CD4-positive, alpha-beta memory T cell (primary cell): ENCODE measurements at places on chromosomes 1 and 21.
A peak's percentile ranks its signal among the peaks of the same experiment; 100 is the strongest.

DNA sequence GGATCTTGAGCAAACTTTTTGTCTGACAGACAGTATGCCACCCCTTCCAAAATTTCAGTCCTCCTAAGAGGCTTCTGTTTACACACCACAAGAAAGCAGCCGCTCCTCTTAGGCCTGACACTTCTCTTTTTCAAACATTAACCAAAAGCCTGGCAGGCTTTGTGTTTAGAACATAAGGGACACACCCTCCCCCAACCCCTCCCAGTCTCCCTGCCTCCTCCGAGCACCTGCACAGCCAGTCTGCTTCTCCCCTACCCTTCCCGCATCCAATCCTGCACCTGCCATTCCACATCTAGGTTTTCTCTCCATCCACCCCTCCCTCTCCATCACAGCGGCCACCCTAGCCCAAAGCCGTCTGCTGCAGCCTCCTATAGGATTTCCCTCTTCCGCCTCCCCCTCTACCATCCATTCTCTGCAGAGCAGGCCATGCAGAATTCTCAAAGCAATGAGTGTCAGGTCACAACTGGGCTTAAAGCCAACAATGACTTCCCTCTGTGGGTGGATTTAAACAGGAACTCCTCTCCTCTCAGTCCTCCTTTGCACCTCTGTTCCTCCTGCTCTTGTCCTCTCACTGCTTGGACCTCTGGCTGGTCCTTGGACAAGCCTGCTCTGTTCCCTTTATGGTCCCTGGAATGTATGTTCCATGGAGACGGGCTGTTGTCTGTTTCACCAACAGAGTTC lies 478.2 kb downstream of the NPHP4 start:
- DNase-seq, result no peak

GRCh38 chr1:206012086-206012859 lies 9.1 kb upstream of the RAB7B start:
- peak; percentile 2 for DNase-seq

- DNase-seq, result no peak
These were observed 28.6 kb downstream of the TMEM53 start for GRCh38 chr1:44645476-44646244.

GRCh38 chr1:154427173-154428139 lies 22.3 kb downstream of the IL6R start:
- no peak for DNase-seq

- DNase-seq, result no peak
These were observed 179.6 kb upstream of the ESRRG start for GRCh38 chr1:216902669-216903381.

DNA sequence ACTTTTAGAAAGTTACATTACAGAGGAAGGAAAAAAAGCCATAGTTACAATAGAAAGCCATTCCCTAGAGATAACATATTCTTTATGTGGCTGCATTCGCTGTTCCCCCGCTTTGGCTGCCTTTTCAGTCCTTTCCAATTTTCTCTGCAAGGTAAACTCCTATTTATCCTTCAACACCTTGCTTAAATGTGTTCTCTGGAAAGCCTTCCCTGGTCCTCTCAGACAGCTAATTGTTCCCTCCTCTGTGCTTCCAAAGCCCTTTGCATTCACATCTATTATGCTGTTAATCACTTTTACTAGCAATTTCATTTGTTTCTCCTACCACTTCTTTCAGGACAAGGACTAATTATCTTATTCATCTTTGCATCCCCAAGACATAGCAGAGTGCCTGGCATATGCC lies 1.6 kb downstream of the PHC2 start:
- no peak for DNase-seq

- no peak for DNase-seq
These were observed 220.2 kb upstream of the CSF3R start for GRCh38 chr1:36702963-36703362.

GRCh38 chr1:209062863-209063262 lies 520.7 kb upstream of the CAMK1G start:
- DNase-seq, result no peak

GRCh38 chr1:108847494-108847893 lies 9.4 kb downstream of the AKNAD1 start:
- no peak for DNase-seq

GRCh38 chr1:226444901-226445300 lies 37.0 kb upstream of the PARP1 start:
- DNase-seq, result peak; percentile 79

DNA sequence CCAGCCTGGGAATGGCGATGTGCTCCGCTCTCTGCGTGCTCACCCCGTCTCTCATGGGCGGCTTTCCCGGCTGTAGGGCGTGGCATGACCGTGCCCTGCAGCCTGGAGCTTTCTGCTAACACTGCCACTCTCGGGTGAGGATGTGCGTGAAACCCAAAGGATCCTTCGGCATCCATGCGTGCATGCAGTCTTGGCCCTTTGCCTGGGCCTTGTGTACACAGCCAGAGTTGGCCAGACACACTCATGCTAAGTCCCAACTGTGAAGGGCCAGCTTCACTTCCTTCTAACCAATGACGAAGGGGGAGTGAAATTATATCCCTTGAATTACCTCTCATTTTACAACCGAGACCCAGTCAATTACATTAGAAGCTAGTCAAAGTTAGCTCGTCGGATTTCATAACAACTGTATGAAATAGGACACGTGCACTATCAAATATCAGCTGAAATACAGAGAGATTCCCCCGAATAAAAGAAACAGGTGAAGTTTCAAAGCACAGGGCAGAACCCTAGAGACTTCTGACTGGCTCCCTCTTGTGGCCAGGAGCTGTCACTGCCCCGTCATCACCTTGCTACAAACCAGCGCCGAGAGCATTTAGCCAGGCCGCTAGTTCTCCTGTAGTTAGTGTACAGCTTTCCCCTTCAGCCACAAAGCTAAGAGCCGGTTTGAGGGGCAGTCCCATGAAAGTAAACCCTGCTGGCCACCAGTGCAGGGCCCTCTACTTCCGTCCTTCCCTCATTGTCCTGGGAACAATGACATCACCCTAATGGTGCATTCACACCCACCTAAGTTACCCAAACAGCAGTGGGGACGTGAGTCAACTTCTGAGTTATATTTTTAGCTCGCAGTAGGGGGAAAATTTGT lies 63.4 kb upstream of the COA6 start:
- DNase-seq, result peak; percentile 64

GRCh38 chr1:36689992-36690391 lies 207.3 kb upstream of the CSF3R start:
- DNase-seq, result no peak

GRCh38 chr1:53070621-53071020 lies 8.6 kb downstream of the PODN start:
- DNase-seq, result no peak

DNA sequence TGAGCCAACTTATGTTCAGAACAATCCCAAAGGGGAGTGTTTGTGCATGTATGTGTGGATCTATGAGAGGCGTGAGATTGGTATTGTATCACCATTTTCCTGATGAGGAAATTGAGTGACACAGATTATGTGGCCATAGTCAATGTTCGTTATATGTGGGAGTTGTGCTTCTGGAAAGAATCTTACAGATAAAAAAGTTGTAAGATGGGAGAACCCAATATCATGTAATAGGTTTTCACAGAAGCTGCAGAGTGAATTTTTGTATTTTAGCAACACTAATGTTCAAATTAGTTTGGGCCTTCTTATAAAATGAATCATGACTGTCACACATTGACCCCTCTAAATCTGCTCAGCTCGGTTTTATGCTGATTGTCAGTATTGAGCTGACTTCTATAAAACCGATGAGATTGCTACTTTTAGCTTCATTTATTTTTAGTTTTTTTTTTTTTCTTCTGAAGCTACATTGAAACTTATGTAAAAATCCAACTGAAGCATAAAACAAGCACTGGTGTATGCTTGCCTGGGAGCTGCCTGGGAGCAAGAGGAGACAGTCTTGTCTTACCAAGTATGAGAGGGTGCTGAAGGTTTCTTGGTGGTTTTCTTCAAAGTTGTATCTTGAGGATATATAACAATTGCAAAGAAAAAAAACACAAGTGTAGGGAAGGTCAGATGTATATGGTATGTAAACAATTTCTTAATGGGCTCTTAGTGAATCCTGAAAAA lies 4.1 kb downstream of the RWDD3 start:
- DNase-seq, result no peak

DNA sequence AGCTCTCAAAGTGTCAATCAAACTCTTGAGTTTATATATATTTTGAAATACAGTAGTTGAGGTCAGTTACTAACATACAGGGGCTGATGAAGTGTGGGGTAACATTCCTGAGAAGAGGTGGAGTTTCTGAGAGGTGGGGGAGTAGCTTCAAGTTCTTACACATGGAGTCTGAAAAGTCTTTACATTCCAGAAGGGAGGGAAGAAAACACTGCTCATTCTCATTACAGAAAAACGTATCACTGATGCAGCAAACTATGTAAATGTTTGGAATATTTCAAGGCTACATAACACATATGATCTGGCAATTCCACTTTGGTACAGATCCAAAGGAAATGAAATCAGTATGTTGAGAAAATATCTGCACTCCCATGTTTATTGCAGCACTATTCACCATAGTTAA lies 1065.8 kb upstream of the B3GALT2 start:
- no peak for DNase-seq

DNA sequence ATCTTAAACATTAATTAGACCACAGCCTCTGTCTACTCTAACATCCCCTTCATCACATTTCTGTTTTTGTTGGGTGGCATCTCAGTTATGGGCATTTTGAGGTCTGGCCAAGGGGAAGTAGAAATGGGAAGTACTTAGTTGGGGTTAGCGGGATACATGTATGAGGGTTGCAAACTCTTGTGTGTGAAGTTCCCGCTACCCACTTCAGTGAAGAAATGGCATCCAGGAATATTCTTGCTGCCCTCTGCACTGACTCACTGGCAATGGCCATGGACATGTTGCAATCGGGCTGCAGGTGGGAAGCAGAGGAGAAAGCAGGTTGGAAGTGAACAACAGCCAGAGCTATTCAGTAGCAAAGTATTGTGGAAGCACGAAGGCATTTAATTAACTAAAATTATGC lies 7.4 kb downstream of the CD48 start:
- DNase-seq, result no peak

DNA sequence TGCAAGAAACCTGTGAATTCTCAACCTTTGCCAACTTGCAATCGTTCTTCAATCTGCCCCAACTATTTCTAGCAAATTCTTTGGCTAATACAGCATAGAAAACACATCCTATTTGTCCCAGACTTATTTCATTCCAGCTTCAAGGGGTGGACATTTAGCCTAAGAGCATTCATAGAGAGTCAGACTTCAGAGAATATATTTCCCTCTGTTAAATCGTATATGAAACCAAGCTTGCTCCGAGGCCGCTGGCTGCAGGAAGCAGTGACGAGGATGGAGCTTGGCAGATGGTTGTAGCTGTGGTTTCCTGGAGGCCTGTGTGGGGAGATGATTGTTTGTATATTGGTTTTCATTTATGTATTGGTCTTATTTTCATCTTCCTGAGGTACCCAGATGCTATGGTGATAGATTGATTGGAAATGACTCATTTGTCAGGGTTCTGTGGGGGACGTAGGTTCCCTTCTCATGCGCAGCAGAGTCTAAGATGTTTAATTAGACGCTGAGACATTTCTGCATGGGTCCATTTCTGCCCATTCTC lies 26.1 kb downstream of the MAN1C1 start:
- peak; percentile 86 for DNase-seq

DNA sequence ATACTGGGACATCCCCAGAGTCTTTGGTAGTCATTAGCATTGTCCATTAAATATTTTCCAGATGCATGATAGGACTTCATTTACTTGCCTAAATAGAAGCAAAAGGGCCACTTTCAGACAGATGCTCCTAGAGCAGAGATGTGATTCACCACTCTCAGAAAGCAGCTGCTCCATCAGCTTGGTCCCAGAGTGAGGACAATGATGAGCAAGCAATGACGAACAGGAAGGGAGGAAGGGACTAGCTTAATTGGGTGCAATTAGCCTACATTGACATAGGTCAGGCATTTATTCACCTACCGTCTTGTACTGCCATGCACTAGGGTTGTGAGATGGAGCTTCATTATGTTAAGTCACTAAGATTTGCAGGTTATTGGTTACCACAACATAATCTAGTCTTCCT lies 85.1 kb upstream of the PLXNA2 start:
- no peak for DNase-seq
